ENCODE measurements at places on chromosomes 7 and 10. TPM values are rescaled to one million over a fixed set of nuclear protein-coding genes. Genes with fewer than 3 reads are reported as not detected.

Gene GRM3
- not detected for total RNA-seq

Gene RINT1
- total RNA-seq: 37.1 TPM

Gene ELFN1
- not detected for total RNA-seq

DNA sequence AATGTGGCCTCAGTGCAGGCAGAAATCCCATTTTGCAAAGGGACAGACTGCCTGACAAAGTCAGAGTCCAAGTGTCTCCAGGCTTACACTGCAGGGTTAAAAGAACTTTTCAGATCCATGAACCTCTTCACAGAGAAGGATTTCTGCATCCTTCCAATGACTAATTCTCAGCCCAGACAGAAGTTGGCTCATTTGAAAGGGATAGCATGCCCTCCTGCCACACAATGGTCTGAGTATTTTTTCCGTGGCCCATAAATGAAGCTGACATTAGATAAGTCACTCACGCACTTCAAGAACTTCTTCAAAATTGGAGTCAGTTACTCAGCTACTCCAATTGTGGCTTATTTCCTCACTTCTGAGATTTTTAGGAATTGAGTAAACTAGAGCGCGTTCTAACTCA, 170.2 kb downstream of the PLXNA4 start:
- peaks cover 4% of the 10 kb centered on the region for H3K27me3 ChIP-seq
- H3K4me3 ChIP-seq: no peak overlapping the region
- no peaks in the 10 kb centered on the region for H3K4me1 ChIP-seq
- H3K27ac ChIP-seq: no peak overlapping the region
- H3K36me3 ChIP-seq: peaks cover 3% of the 10 kb centered on the region

GRCh38 chr10:15856328-15857015, 3.8 kb downstream of the MINDY3 start:
- no peak overlapping the region for H3K27ac ChIP-seq
- peaks cover 35% of the 10 kb centered on the region for H3K4me1 ChIP-seq
- no peak for DNase-seq
- no peak overlapping the region for H3K4me3 ChIP-seq

DNA sequence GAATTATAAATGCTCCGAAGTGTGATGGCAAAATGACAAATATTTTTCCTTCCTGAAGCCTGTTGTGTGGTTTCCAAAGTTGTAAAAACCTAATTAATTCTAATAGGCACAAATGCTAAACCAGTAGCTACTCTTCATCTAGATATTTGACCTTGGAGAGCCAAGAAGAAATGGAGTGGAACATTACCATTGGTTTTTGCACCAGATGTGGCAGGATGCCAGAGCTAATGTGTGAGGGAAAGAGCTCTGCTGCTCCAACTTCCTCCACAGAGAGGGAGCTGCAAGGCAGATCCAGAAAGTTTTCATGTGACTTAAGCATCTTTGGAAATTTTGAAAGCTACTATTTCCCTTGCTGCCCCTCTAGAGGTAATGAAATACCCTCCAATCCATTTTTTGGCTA, 65.1 kb upstream of the HPS1 start:
- H3K27ac ChIP-seq: no peak overlapping the region
- no peak for DNase-seq
- H3K4me3 ChIP-seq: no peak overlapping the region
- peaks cover 32% of the 10 kb centered on the region for H3K27me3 ChIP-seq

DNA sequence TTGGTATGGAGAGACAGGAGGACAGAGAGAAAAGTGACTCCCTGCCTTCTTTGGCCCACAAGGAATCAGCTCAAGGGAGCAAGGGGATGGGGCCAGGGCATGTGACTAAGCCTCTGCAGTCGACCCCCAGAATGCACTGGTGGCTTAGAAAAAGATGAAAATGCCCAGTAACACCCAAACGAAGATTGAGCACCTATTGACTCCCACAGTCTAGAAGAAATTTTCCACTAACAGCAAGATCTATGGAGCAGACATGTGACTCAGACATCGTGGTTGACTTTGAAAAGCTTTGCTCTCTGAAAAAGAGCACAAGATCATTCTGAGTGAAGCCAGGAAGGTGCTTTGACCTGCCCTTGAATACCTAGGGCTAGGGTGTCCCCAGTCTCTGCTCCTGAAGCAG, 586.0 kb downstream of the CALN1 start:
- H3K27ac ChIP-seq: no peak overlapping the region
- no peaks in the 10 kb centered on the region for H3K27me3 ChIP-seq
- no peaks in the 10 kb centered on the region for H3K36me3 ChIP-seq
- no peaks in the 10 kb centered on the region for H3K4me1 ChIP-seq
- no peak overlapping the region for H3K4me3 ChIP-seq

GRCh38 chr7:150442811-150443210, 7.6 kb upstream of the GIMAP8 start:
- H3K4me1 ChIP-seq: peaks cover 21% of the 10 kb centered on the region
- H3K27ac ChIP-seq: no peak overlapping the region
- DNase-seq: no peak
- no peak overlapping the region for H3K4me3 ChIP-seq

DNA sequence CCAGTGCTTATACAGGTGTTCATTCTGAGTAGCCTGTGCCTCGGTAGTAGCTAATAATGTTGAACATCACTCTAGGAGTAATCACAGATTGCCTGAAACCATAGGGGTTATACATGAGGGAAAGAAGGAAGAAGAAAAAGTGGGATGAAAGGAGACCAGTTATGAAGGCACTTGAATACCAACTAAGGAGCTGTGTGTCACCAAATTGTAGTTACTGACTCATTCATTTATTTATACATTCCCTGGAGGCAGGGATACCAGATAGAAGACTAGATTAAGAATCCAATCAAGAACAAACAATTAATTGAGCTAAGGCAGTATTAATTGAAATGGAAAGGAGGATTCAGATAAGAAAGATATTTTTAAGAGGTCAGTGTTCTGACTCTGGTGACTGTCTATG, 129.6 kb upstream of the PRPS1L1 start:
- DNase-seq: no peak
- no peaks in the 10 kb centered on the region for H3K4me1 ChIP-seq
- no peaks in the 10 kb centered on the region for H3K36me3 ChIP-seq
- H3K27me3 ChIP-seq: peaks cover 20% of the 10 kb centered on the region
- no peak overlapping the region for H3K4me3 ChIP-seq

GRCh38 chr7:98970805-98971204, 92.5 kb downstream of the TRRAP start:
- no peak overlapping the region for H3K4me3 ChIP-seq
- no peak for DNase-seq
- no peaks in the 10 kb centered on the region for H3K27me3 ChIP-seq
- H3K36me3 ChIP-seq: peaks cover 5% of the 10 kb centered on the region
- H3K4me1 ChIP-seq: peaks cover 6% of the 10 kb centered on the region

- H3K27me3 ChIP-seq: no peaks in the 10 kb centered on the region
- H3K4me1 ChIP-seq: peaks cover 24% of the 10 kb centered on the region
- no peak overlapping the region for H3K27ac ChIP-seq
- DNase-seq: no peak
- H3K36me3 ChIP-seq: no peaks in the 10 kb centered on the region
- no peak overlapping the region for H3K4me3 ChIP-seq
Observed at GRCh38 chr7:6250364-6250833, 22.0 kb downstream of the CYTH3 start.

DNA sequence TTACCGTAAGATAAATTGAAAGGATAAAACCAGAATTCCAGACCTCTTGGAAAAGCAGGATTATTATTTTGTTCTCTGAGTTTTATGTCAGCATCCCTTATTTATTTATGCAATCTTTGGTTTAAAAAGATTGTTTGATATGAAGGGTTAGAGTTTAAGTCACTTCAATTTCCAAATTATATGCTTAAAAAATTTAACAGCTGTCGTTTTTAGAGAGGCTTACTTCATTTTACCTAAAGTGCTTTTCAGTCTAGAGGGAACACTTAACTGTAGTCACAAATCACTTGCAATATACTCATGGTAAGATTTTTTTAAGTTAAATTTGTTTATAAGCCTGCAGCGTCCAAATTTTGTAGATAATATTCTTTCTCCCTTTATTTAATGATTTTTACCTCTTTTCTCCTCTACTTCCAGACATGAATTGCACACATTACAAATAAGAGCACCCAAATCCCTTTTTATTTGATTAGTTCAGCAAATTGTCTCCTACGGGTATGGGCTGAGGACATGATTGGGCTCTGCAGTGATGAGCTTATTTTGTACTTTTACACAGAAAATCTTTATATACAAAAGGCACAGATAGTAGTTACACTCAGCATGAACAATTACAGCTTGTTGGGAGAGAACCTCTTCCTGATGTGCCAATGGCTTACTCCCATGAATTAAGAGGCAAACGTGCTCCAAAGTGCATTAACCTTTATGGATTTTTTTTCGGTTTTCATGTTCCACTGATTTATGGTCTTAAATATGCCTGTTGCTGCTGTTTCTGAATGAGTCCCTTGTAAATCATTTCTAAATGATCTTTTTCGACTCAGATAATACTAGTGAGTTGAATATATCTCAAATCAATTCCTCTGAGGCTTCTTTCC, 319.3 kb upstream of the LRGUK start:
- H3K27ac ChIP-seq: no peak overlapping the region
- H3K4me1 ChIP-seq: peaks cover under 1% of the 10 kb centered on the region
- no peak for DNase-seq
- H3K36me3 ChIP-seq: peaks cover 3% of the 10 kb centered on the region
- H3K4me3 ChIP-seq: no peak overlapping the region

DNA sequence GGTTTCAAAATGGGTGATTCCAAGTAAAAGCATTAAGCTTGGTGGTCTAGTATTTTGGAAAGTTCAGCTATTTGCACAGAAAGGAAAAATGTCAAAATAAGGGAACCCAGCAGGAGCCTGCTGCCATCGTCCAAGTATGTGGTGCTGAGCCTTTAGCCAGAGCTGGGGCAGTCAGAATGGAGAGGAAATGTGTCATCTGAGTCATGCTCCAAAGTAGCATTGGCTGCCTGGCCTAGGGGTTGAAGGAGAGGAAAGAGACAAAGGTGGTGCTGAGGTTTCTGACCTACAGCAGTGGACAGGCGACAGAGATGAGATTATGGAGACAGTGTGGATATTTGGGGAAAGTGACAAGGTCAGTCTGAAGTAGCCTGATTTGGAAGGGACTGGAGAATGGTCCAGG, 103.9 kb downstream of the PLCE1 start:
- no peak overlapping the region for H3K27ac ChIP-seq
- H3K36me3 ChIP-seq: no peaks in the 10 kb centered on the region
- no peak overlapping the region for H3K4me3 ChIP-seq
- H3K4me1 ChIP-seq: no peaks in the 10 kb centered on the region
- DNase-seq: no peak
- H3K27me3 ChIP-seq: peaks cover 34% of the 10 kb centered on the region
